Brain pericyte (primary cell): ENCODE measurements at places on chromosomes 12 and 14.

DNA sequence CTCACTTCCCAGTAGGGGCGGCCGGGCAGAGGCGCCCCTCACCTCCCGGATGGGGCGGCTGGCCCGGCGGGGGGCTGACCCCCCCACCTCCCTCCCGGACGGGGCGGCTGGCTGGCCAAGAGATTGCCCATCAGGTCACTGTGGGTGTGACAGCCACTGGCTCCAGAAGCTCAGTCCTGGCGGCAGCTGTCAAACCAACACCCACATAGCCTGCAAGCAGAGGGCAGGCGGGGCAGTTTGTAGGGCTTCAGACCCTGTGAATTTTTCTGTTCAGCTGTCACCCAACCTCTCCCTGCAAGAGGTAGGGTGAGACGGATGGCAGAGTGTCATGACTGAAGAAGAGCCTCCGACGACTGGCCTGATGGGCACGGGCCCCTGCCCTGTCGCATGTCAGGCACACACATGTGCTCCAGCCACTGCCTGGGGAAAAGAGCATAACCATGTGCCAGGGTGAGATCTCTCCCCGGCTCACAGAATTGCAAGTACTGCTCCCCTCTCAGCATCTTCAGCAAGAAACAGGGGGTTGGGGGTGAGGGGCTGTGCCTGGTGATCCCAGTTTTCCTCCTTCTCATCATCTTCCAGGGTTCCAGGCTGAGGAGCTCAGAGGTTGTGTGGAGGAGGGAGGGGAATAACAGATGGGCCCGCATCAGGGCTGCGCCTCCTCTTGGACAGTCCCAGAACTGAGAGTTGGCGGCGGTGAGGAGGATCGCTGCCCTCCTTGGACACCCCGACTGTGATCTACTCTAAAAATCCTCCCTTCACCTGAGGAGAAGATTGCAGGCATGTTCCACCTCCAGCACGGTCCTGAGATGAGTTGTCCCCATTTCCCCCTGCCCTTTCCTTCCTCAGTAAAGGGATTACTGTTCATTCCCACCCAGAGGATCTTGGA, 11.2 kb upstream of the PRPH start:
- DNase-seq = no peak

- no peak for DNase-seq
These were observed 70.7 kb downstream of the RASSF8 start for GRCh38 chr12:26028953-26029735.

DNA sequence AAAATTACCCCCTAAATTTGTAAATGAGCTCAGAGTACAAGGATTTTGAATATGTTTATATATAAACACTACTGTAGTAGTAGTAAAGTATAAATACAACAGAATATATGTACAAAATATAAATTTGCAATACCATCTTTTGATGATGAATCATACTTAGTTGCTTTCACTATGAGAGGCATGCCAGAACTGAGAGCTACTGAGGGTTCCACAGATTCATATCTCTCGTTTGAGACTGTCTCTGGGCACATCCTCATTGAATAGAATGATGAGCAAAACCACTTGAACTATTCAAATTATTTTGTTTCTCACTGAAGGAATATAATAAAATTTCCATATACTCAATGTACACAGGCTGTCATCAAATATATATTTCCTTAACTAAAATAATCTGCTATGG, 417.6 kb downstream of the NAV3 start:
- DNase-seq = no peak

DNA sequence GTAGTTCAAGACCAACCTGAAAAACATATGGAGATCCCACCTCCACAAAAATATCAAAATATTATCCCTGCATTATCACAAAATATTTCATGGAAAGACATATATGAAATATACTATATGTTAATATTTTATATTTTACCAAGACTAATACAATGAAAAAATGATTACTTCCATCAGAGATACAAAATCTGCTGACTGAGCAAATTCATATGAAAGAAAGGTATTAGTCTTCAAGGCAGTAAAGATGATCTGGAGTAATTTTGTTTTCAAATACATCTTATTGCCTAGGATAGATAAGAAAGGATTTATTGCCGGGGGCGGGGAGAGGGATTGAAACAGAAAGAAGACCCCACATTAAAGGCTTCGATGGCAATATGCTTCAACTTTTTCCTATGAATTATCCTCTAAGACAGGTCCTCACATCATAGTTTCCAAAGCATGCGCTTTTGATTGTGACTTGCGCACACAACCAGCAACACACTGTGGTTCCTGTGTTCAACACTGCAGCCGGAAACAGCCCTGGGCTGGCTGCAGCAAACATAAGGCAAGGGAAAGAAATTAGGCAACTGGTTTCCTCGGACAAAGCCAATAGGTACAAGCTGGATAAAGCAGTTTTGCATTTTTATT, 83.2 kb downstream of the SPPL3 start:
- DNase-seq = no peak

DNA sequence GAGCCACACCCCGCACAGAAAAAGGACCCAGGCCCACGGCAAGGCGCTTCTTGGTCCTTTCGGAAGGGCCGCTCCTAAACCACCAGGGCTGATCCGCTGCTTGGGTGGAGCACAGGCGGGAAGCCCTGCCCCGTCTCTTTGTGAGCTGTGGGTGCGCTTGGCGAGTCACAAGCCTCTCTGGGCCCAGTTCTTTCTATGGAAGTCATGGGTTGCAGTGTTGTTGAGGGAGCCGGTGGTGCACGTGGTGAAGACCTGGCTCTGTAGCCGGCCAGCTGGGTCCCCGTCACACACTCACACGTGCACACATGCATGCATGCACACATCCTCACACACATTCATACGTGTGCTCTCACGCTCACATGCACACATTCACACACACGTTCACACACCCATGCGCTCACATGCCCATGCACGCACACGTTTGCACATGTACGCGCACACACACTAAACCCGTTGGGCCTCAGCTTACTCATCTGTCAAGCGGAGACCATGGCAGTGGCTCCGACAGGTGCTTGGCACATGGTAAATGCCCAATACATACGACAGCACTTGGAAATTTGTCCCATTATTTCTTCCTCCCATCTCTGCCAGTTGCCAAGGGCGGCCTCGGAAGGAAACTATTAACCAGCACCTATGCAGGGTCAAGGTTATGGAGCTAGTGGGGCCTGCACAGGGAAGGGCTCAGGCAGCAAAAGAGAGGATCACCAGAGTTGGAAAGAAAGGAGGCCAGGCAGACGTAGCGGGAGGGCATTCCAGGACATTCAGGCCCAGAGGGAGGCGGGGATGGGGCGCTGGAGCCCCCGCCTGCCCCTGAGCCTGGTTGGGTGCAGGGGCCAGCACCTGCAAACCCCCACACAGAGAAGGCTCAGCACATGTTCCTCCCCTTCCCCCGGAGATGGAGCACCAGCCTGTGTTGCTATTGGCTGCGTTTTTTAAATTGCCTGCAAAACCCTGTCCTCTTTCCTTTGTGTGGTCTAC, 96.9 kb downstream of the SETD3 start:
- DNase-seq = no peak
